Ascending aorta (tissue), 2 donors: ENCODE measurements at places on chromosomes 11 and 22. TPM values are rescaled to one million over a fixed set of nuclear protein-coding genes. Genes with fewer than 3 reads are reported as not detected.

- H3K4me1 ChIP-seq, result no peaks in the 10 kb centered on the region
- no peak overlapping the region for H3K27ac ChIP-seq
- no peak overlapping the region for H3K4me3 ChIP-seq
- DNase-seq, result no peak
- H3K36me3 ChIP-seq, result peaks cover 60% of the 10 kb centered on the region
Measured at GRCh38 chr22:26453216-26453615, 24.2 kb downstream of the ASPHD2 start.

GRCh38 chr22:37794376-37794775 lies 13.4 kb upstream of the GCAT start:
- no peak for DNase-seq
- no peaks in the 10 kb centered on the region for H3K36me3 ChIP-seq
- no peaks in the 10 kb centered on the region for H3K27me3 ChIP-seq
- H3K27ac ChIP-seq, result no peak overlapping the region

GRCh38 chr11:11217929-11218628 lies 135.0 kb downstream of the CSNK2A3 start:
- H3K36me3 ChIP-seq, result no peaks in the 10 kb centered on the region
- H3K27me3 ChIP-seq, result no peaks in the 10 kb centered on the region
- no peak overlapping the region for H3K4me3 ChIP-seq
- peaks cover 16% of the 10 kb centered on the region for H3K4me1 ChIP-seq
- no peak overlapping the region for H3K27ac ChIP-seq
- DNase-seq, result no peak

- no peaks in the 10 kb centered on the region for H3K4me1 ChIP-seq
- H3K36me3 ChIP-seq, result no peaks in the 10 kb centered on the region
- H3K27ac ChIP-seq, result no peak overlapping the region
- no peaks in the 10 kb centered on the region for H3K27me3 ChIP-seq
- no peak for DNase-seq
- no peak overlapping the region for H3K4me3 ChIP-seq
Measured at GRCh38 chr11:100928426-100928825, 201.2 kb downstream of the PGR start.

DNA sequence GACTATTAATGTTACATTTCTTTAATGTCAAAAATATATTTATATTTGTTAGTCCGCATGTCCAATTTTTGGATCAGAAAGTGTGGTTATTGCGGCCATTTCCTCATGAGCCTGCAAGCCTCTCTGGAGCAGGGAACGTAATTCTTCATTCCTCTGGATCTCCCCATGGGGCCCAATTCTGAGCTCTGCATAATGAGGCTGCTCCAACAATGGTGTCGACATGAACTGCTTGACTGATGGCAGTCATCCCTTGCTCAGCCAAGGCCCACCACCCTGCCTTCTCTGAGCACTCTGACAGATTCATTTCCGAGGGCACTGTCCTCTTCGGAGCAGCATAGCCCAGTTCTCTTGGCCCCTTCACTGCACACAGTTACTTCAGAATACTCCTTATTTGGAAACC lies 3.1 kb upstream of the HEPACAM start:
- H3K27me3 ChIP-seq, result no peaks in the 10 kb centered on the region

DNA sequence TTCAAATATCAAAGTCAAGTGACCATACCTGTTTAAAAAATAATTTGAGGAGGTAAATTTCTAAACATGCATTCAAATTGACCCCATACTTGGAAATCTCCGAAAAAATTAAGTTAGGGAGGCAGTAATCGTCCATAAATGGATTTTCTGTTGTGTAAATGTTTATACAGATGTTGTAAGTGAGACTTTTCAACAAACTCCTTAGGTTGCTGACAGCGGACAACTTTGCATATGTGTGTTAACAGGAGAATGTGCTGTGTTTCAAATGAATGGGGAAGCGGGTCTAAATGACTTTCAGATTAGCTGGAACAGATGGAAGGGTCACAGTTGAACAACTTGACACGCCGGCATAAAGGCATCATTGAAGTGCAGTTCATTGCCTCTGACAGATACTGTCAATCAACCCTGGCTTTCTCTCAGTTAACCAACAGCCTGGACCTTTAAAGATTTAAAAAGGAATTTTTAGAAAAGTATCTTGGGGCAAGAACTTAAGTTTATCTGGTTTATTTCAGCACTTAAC lies 98.2 kb upstream of the DBX1 start:
- no peak for DNase-seq
- no peak overlapping the region for H3K4me3 ChIP-seq
- peaks cover 3% of the 10 kb centered on the region for H3K4me1 ChIP-seq
- no peaks in the 10 kb centered on the region for H3K36me3 ChIP-seq
- no peaks in the 10 kb centered on the region for H3K27me3 ChIP-seq

DNA sequence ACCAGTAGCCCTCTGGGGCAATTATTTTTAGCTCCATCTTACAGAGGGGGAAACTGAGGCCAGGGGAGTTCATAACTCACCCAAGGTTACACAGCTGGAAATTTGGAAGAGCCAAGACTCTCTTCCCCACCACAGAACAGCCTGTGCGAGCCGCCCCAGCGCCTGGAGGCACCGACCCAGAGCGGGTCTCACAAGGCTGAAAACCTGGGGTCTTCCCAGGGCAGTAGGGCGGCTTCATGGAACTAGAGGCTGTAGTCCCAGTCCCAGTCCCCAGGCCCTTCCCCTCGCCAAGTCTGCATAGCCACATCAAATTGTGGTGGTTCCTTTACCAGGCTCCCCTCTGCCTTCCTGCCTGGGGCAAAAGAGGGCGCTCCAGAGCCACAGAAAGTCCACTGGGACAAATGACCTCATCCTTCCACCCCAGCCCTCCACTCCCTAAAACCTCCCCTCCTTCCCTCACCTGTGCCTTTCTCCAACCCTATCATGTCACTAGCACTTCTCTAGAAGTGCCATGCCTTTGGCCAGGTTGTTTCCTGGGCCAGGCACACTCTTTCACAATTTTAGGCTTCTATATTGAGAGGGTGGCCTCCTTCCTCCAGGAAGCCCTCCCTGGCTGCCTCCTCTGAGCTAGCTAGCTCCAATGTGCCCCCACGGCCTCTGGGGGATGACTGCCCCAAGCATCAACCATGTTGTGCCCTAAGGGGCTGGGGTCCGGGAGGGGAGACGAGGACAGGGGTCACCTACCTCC lies 15.2 kb upstream of the CDC42EP1 start:
- peaks cover 23% of the 10 kb centered on the region for H3K4me1 ChIP-seq
- peak overlapping the region; percentile 35 for H3K4me3 ChIP-seq
- no peaks in the 10 kb centered on the region for H3K27me3 ChIP-seq
- DNase-seq, result no peak

- H3K4me1 ChIP-seq, result no peaks in the 10 kb centered on the region
- DNase-seq, result no peak
Measured at GRCh38 chr11:120208001-120208441, 2.8 kb upstream of the OAF start.

DNA sequence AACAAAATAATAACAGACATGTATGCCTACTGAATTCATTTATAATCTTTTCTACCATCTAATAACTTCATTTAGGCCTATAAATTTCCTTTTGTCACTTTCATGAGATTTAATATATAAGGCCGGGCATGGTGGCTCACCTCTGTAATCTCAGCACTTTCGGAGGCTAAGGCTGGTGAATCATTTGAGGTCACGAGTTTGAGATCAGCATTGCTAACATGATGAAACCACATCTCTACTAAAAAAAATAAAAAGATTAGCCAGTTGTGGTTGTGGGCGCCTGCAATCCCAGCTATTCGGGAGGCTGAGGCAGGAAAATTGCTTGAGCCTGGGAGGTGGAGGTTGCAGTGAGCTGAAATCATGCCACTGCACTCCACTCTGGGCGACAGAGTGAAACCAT lies 14.2 kb upstream of the NTM start:
- H3K4me1 ChIP-seq, result no peaks in the 10 kb centered on the region
- H3K27ac ChIP-seq, result no peak overlapping the region
- no peaks in the 10 kb centered on the region for H3K36me3 ChIP-seq
- no peaks in the 10 kb centered on the region for H3K27me3 ChIP-seq

GRCh38 chr11:119580081-119580480 lies 148.9 kb downstream of the NECTIN1 start:
- peaks cover 5% of the 10 kb centered on the region for H3K4me1 ChIP-seq
- no peaks in the 10 kb centered on the region for H3K27me3 ChIP-seq
- no peaks in the 10 kb centered on the region for H3K36me3 ChIP-seq
- no peak overlapping the region for H3K4me3 ChIP-seq
- no peak overlapping the region for H3K27ac ChIP-seq

GRCh38 chr11:74683941-74684481 lies 47.2 kb downstream of the CHRDL2 start:
- H3K27me3 ChIP-seq, result no peaks in the 10 kb centered on the region
- H3K4me1 ChIP-seq, result peaks cover 15% of the 10 kb centered on the region

DNA sequence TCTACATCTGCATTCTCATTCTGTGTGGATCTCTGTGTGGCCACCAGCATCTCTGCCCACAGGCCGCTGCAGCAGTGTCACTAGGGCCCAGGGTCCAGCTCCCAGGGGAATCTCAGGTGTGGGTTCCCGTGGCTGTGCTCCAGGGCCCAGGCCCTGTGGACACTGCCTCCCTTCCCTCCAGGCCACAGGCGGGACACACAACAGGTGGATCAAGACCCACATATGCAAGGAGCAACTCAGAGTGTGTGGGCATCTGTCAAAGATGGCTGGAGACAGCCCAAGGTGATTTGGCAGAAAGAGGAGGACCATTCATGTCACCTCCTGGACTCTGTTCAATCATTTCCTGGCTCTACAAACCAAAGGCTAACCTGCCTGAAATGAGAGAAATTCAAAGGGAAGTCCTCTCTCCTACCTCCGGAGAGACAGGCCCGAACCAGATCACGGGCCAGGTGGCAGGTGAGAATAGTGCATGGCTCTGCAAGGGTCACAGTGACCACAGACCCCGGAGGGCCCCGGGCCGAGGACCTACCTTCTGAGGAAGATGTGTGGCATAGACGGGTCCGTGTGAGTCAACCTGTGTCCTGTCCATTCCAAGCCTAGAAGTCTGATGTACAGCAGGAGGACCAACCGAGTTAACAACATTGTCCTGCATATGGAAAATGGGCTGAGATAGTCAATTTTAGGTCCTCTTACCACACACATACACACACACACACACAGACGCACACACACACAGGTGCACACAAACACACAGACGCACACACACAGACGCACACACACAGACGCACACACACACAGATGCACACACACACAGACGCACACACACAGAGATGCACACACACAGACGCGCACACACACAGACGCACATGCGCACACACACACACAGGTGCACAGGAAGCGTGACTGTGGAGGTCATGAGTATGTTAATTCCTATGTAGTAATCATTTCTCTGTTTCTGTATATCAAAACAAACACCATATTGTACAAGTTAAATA lies 1068.5 kb downstream of the BRD1 start:
- DNase-seq, result no peak
- no peaks in the 10 kb centered on the region for H3K27me3 ChIP-seq
- no peaks in the 10 kb centered on the region for H3K4me1 ChIP-seq
- H3K36me3 ChIP-seq, result no peaks in the 10 kb centered on the region
- H3K4me3 ChIP-seq, result no peak overlapping the region

Gene MYOD1
- total RNA-seq, result not detected

Gene DERL3
- 7.5 TPM for total RNA-seq

Gene PGA4
- 75.7 TPM for total RNA-seq
